Stimulated activated CD4-positive, alpha-beta T cell treated with anti-CD3 and anti-CD28 coated beads, Interleukin-4, amount 100 ng/mL, for 1 hour (primary cell): ENCODE measurements at places on chromosomes 3 and 15.

- no peak for DNase-seq
Observed at GRCh38 chr3:195154793-195155535, 116.0 kb downstream of the XXYLT1 start.

DNA sequence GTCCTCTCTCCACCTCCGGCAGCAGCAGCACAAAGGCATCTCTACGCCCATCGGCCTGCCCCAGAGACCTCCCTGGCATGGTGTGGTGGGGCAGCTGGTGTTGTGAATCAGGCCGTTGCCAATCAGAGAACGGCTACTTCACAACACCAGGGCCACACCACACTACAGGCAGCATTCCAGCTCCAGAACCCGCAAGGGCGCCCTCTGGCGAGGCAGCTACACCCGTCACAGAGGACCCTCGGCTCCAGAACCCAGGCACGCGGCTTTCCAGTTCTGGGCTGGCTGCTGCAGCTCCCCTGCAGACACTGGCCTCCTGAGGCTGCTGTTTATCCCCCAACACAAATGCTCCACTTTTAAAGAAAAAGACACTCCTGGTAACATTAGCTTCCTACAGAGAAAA is 127.5 kb upstream of the TOPAZ1 start:
- peak; percentile 57 for DNase-seq

GRCh38 chr15:33671456-33671855 is 296.8 kb upstream of the CHRM5 start:
- DNase-seq = no peak

DNA sequence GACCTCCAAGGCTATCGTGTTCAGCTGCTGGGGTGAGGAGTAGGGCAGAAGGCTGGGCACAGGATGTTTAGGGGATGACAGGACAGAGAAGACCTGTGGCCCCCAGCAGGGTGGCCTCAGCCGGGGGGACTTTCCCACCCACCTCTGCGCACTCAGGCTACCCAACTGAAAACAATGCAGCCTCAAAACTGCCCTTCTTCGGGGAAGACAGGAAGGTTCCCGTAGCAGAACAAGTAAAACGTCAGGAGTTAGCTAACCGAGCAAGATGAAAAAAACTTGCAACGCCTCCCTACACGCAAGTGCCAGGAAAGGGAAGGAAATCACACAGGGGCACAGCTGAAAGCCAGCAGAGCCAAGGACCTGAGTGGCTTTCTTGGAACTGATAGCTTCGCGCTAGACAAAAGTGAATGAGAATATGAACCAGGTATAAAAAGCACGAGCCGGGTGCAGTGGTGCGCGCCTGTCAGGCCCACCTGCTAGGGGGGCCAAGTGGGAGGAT is 38.4 kb upstream of the FURIN start:
- DNase-seq = no peak

DNA sequence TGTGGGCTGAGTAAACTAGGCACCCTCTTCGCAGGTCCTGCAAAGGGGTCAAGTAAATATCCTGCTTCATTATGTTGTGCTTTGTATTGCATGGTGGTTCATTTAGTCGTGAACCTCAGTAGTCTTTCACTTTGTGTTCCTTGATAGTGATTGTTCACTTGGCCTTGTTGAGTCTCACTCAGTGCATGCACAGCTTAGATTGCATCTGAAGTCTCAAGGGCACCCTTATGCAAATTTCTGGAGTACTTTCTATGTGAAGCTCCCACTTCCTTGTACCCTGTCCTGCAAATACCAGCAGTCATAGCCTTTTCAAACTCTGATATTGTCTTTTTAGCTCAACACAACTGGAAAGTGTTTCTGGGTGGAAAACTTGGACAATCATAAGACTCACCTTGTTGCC is 519.2 kb downstream of the NAALADL2 start:
- DNase-seq = no peak

- no peak for DNase-seq
Observed at GRCh38 chr15:32918547-32918946, 200.7 kb downstream of the GREM1 start.

DNA sequence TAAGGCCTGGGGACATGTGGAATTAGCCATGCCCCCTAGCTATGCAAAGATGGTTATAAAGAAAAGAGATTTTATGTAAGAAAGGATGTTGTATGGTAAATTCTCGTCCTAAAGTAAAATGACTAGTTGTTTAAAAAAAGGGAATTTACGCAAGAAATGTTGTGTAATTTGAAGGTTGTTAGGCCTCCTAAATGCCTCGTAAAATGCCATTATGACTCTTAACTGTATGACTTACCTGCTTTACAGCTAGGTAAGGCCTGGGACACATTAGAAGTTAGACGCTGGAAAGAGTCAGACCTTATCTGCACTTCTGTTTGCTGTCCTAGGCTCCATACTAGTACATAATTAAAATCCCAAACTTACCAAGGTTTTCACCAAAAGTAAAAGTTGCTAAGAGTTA is 17.5 kb upstream of the HHATL start:
- DNase-seq = no peak

DNA sequence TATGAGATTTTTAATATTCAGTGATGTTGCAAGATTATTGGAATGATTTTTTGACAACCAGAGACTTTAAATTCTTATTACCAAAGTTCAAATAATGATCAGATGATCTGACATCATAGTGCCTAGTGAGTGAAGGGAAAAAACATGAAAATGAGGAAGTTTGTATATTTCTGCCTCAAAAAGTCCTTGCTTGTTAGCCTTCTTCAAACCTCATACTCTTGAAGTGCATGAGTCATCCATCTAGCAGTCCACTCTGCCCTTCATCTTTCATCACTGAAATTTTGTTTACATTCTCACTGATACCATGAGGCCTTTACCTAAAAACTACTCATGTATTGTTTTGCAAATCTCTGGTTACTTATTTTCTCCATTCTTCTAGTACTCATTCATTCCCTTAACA is 23.9 kb upstream of the OR5H6 start:
- DNase-seq = no peak

- no peak for DNase-seq
Observed at GRCh38 chr15:72205273-72205672, 7.7 kb upstream of the GRAMD2A start.

DNA sequence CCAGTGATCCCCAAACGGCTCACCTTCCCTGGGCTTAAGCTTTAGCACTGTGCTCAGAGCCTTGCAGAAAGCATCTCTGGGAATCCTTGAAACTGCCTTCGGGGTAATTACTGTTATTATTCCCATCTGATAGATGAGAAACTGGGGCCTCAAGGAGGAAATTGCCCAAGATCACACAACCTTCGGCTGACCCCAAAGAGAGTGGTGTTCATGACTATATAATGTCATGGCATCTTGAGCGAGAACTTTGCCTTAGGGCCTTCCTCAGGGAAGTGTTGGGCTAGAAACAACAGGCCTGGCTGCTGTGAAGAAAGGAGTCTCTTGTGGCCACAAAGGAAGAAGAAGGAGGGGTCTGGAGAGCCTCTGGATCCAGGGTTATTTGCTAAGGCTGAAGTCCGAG is 388.7 kb upstream of the CFAP20DC start:
- DNase-seq = no peak

- DNase-seq = no peak
Observed at GRCh38 chr3:58519668-58520402, 17.2 kb downstream of the ACOX2 start.

- DNase-seq = no peak
Observed at GRCh38 chr3:31461426-31461825, 71.3 kb upstream of the STT3B start.

GRCh38 chr3:53287131-53287629 is 31.4 kb upstream of the TKT start:
- DNase-seq = peak; percentile 11

- no peak for DNase-seq
Observed at GRCh38 chr3:135034891-135035440, 239.9 kb downstream of the EPHB1 start.

DNA sequence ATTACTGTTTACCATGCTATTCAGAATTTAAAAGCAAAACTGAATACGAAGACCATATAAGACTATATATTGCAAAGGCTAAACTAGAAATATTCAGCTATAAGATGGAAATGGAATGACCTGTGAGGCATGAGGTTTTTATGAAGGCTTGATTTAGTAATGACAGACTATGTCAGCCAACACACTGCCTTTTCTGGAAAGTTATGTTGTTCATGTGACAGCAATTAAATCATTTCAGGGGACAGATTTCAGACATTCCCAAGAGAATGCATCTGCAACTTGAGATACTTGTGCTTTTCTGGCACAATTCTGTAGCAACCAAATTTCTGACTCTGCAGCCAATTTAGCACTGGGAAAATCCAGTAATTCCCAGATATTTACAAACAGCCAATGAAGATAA is 8.6 kb upstream of the GATM start:
- DNase-seq = no peak

DNA sequence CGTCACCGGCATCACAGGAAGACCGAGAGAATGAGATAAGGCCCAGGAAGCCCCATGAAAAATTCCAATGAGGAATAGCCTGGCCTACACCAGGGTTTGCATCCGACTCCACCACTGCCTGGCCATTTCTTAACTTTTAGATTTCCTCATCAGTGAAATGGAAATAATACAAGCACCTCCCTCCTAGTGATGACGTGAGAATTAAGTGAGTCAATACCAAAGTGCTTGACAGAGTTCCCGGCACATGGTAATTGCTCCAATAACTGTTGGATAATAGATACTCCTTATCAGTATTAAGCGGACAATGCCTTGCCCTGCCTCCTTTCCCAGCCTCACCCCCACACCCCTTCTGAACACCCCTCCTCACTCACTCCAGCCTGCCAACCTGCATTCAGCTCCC is 105.4 kb downstream of the TLE3 start:
- DNase-seq = no peak

- no peak for DNase-seq
Observed at GRCh38 chr3:171001957-171002694, 24.4 kb downstream of the SLC2A2 start.
